ENCODE measurements at places on chromosomes 7 and 10. TPM values are rescaled to one million over a fixed set of nuclear protein-coding genes. Genes with fewer than 3 reads are reported as not detected.

HOXA9 gene
- 0.39 TPM for total RNA-seq

RARRES2 gene
- total RNA-seq = not detected

BTAF1 gene
- 8.5 TPM for total RNA-seq

CDH23 gene
- total RNA-seq = 3.2 TPM

MRLN gene
- not detected for total RNA-seq

SEMA4G gene
- 9.2 TPM for total RNA-seq

ACSM6 gene
- total RNA-seq = not detected

INA gene
- 18.6 TPM for total RNA-seq

OR6V1 gene
- total RNA-seq = not detected

FKBP6 gene
- not detected for total RNA-seq

ACTR3C gene
- total RNA-seq = 0.02 TPM

R3HCC1L gene
- total RNA-seq = 14.7 TPM

ZC3HAV1 gene
- 38.7 TPM for total RNA-seq

GLI3 gene
- 0.45 TPM for total RNA-seq

OR6B1 gene
- total RNA-seq = not detected

SHTN1 gene
- 26.4 TPM for total RNA-seq

PTN gene
- not detected for total RNA-seq

FGF8 gene
- not detected for total RNA-seq

ACHE gene
- total RNA-seq = 2.6 TPM

ANKRD22 gene
- 0.41 TPM for total RNA-seq

CNPY1 gene
- not detected for total RNA-seq

SPDYE2 gene
- total RNA-seq = not detected

EXOSC1 gene
- total RNA-seq = 56.3 TPM

Measured in A549 treated with dexamethasone at 1 μM for 4 hours (cell line).